ENCODE measurements at places on chromosomes 12 and 14.

- DNase-seq: no peak
Observed at GRCh38 chr14:23558346-23559009, 2.4 kb downstream of the THTPA start.

GRCh38 chr12:50647479-50647878 is 116.4 kb upstream of the ATF1 start:
- DNase-seq: no peak

- DNase-seq: no peak
Observed at GRCh38 chr12:48104531-48104930, 1.3 kb downstream of the SENP1 start.

DNA sequence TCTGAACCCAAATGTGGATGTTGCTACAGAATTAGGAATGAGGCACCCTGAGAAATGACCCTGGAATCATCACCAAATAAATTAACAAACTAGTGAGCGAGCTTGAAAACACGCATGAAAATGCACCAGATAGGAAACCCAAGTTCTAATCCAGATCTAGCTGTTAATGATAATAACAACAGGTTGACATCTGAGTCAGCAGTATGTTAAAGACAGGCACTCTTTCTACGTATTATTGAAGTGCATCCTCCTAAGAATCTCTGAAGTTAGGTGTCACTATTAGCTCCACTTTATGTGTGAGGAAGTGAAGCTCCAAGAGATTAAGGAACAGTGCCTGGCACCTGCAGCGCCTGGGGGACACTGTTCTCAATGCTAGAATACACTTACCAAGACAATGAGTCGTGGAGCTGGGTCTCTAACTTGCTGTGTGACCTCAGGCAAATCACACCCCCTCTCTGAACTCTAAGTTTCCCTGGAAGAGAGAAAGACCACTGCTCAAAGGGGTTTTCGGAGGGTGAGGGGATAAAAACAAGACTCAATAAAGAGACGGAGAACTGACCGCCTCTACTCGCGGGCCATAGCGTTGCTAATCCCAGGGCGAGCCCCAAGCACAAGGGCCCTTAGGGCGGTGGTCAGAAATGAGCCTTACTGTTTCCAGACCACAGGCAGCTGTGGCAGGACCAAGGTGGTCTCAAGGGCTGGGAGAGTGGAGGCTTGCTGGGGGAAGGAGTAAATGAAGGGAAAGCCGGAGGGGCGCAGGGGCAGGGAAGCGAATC is 2.1 kb downstream of the SLC6A12 start:
- no peak for DNase-seq

GRCh38 chr12:111298582-111299436 is 70.1 kb downstream of the PHETA1 start:
- DNase-seq: peak; percentile 97

GRCh38 chr12:122946690-122947341 is 19.4 kb downstream of the ABCB9 start:
- DNase-seq: no peak

GRCh38 chr12:92162079-92162478 is 16.4 kb upstream of the BTG1 start:
- DNase-seq: no peak

DNA sequence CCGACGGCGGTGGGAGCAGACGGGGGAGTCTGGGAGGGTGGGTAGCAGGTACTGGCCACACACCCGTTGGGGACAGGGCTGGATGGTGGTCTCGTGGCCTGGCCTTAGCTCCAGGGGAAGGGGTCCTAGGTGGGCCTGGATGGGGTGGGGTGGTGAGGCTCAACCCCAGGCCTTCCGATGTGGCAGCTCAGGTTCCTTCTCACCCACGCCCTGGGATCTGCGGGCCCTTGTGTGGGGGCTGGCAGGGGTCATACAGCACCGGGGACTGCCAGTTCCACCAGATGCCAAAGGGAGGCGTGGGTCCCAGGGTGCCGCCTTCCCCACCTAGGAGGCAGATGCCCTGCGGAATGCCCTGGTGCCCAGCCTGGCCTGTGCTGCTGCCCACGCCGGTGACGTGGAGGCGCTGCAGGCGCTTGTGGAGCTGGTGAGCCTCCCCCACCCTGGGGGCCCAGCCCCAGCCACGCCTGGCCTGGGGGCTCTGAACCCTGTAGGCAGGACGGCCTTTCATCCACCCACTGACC is 21.0 kb downstream of the ASPG start:
- peak; percentile 28 for DNase-seq

- no peak for DNase-seq
Observed at GRCh38 chr14:80485764-80486163, 274.5 kb upstream of the DIO2 start.

DNA sequence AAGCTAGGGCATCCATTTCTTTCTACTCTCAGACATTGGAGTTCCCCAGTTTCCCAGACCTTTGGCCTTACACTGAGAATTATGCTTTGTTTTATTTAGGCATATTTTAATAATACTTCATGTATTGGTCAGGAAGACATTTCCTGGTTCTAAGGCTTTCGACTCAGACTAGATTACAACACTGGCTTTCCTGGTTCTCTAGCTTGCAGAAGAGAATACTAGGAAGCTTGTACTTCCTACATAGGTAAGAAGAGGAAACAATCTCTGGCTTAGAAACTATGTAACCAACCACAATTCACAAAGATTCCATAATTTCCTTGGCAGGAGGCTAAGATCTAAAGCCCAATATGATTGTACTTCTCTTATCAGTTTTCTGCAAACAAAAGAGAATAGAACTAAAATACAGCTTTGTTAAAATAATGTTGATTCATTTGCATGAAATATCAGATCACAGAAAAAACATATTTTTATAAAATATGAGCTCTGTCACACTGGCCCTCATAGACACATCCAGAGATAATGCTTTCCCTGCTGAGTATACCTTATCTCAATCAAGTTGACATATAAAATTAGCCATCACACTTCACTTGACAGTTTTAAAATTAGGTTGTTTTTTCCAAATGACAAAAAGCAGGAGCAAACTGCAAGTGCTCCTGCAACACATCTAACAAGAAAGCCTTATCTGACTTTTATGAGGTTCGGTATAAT is 30.5 kb downstream of the CLEC2D start:
- no peak for DNase-seq

DNA sequence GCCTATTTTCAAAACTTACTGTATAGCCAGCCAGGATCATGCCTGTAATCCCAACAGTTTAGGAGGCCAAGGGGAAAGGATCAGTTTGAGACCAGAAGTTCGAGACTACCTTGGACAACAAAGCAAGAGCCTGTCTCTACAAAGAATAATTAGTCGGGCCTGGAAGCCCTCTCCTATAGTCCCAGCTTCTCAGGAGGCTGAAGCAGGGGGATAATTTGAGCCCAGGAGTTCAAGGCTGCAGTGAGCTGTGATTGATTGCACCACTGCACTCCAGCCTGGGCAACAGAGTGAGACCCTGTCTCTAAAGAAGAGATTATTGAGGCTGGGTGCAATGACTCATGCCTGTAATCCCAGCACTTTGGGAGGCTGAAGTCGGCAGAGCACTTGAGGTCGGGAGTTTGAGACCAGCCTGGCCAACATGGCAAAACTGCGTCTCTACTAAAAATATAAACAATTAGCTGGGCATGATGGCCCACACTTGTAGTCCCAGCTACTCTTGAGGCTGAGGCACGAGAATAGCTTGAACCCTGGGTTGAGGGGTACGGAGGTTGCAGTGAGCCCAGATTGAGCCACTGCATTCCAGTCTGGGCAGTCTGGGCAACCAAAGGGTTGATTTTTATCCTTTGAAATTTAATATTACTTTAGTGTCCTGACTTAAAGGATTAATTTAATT is 14.1 kb downstream of the EID3 start:
- DNase-seq: no peak

GRCh38 chr12:8866429-8866828 is 44.0 kb downstream of the A2ML1 start:
- no peak for DNase-seq

- no peak for DNase-seq
Observed at GRCh38 chr14:95500201-95500681, 16.2 kb downstream of the SYNE3 start.

DNA sequence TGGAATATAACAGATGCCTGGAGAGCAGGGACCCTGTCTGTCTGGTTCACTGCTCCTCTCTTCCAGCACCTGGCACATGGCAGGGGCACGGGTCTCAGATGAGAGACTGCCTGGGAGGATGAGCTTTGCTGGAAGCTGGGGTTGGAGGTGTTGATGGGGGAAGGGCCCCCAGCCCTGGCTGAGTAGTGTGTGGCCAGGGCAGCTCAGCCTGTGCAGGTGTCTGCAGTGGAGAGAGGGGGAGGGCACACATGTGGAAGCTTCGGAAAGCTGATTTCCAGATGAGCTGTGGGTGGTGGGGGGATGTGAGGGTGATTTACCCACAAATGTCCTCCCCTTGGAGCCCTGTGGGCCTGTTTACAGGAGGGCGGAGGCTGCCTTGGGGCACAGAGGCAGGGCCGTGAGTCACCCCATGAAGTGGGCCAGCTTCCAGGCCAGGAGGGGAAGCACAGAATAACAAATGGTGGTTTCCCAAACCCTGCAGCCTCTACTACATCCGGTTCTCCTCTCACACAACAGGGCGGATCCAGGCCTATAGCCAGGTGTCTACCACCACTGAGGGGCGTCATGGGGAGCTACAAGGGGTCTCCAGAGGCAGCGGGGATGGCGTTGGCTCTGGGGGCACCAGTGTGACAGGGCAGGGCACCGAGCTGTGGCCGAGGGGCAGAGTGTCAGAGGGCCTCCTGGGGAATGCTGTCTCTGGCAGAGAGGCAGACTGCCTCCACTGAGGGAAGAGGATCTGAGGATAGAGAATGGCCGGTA is 11.0 kb downstream of the KRT7 start:
- DNase-seq: no peak

GRCh38 chr12:51980051-51980808 is 26.5 kb upstream of the TAMALIN start:
- peak; percentile 90 for DNase-seq

DNA sequence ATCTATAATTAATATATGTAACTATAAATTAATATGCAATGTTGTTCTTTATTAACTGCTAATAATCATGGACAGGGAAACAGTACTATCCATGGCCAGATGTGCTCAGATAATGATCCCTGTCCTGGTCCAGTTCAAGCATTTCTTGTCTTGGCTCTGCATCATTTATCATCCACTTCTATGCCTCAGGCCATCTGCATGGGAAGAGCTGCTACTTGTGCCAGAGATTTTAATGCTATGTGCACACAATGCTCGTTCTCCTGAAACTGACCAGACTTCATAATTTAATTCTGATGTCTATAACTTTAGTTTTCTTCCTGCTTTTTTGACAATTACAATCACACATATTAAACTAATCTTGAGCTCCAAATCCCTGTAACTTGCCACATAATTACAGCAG is 11.2 kb upstream of the TMX1 start:
- DNase-seq: no peak

DNA sequence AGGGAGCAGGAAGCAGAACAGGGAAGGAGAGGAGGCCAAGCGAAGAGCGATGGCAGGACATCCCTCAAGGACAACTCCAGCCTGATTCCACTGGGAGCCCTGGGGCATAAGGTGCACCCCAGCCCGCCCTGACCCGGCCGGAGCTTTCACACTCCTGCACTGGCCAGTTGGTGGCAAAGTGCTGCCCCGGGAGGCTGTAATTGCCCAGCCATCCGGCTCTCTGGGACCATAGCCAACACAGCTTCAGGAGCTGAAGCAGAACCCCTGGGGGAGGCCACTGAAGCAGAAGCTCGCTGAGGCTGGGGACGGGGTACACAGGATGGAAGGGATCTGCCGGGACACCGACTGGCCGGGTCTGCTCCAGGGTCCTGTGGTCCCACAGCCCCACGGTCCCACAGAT is 41.9 kb upstream of the BEGAIN start:
- DNase-seq: no peak

DNA sequence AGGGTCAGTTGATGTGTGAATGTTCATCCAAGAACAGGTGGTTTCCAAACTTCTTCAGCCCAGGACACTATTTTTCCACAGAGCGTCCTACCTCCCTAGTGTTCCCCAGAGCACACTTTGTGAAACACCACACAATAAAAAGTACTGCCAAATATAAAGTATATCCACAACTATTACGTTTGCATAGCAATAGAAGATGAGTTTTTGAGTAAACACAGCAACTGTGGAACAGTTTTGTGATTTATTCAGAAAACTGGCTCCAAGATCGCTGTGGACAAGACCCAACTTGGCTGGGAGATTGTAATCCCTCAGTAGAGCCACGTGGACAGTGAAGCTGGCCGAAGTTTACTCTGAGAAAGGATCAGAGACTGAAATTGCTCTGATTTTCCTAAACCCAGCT is 14.5 kb upstream of the MAP1LC3B2 start:
- no peak for DNase-seq

DNA sequence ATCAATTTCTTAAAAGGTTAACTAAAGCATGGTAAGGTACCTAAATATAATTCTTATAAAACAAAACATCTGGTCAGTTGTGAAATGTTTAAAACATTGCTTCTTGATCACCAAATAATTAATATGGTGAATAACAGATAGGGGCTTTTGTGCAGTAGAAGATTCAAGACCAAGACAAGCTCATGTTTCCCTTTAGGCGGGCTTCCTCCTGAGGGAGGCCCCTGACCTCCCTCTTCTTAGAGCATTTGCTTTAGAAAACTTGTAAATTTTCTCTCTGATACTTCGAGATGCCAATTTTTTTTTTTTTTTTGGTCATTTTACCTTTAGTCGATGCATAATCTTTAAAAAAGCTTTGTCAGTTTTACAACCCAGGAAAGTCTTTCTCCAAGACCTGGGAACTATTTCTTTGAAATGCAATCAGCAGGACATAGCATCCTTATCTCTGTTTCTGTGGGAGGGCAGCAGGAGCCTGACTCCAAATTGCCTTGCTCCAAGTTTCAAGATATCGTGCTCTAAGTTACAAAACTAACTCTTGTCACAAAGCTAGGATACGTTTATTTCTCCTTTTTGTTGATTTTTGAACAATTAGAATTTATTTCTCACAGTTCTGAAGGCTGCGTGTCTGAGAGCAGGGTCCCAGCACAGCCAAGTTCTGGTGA is 66.6 kb upstream of the BICD1 start:
- DNase-seq: peak; percentile 60

DNA sequence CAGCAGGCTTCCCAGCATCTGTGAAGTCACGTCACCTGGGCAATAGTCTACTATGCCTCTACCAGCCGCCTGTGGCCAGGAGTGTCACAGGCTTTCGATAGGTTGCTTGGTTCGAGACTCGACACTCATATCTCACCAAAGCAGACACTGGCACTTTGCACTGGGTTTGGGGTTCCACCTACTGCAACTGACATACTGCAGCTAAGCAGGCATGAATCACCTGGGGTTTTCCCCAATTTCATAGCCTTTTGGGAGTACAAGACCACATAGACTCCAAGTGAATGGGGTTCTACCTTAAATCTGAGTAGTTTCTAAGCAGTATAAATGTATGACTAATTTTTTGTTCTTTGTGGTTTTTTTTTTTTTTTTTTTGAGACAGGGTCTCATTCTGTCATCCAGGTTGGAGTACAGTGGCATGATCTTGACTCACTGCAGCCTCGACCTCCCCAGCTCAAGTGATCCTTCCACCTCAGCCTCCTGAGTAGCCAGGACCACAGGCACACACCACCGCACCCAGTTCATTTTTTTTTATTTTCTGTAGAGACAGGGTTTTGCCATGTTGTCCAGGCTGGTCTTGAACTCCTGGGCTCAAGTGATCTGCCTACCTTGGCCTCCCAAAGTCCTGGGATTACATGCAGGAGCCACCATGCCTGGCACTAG is 32.1 kb downstream of the DMAC2L start:
- no peak for DNase-seq

Data from endodermal cell (in vitro differentiated cells).